ENCODE measurements at places on chromosomes 11 and 22. TPM values are rescaled to one million over a fixed set of nuclear protein-coding genes. Genes with fewer than 3 reads are reported as not detected.

Gene POU2AF3
- total RNA-seq = not detected

Gene HORMAD2
- not detected for total RNA-seq

Gene FAM180B
- not detected for total RNA-seq

Gene SAA1
- total RNA-seq = not detected

Gene SLCO2B1
- total RNA-seq = 1.1 TPM

Gene UBE4A
- total RNA-seq = 44.4 TPM

Gene MUC5B
- total RNA-seq = not detected

- no peak overlapping the region for H3K4me3 ChIP-seq
- no peaks in the 10 kb centered on the region for H3K36me3 ChIP-seq
- H3K4me1 ChIP-seq = no peaks in the 10 kb centered on the region
- H3K27ac ChIP-seq = no peak overlapping the region
- no peak for DNase-seq
These were observed 14.1 kb upstream of the SYT8 start for GRCh38 chr11:1820463-1821325.

DNA sequence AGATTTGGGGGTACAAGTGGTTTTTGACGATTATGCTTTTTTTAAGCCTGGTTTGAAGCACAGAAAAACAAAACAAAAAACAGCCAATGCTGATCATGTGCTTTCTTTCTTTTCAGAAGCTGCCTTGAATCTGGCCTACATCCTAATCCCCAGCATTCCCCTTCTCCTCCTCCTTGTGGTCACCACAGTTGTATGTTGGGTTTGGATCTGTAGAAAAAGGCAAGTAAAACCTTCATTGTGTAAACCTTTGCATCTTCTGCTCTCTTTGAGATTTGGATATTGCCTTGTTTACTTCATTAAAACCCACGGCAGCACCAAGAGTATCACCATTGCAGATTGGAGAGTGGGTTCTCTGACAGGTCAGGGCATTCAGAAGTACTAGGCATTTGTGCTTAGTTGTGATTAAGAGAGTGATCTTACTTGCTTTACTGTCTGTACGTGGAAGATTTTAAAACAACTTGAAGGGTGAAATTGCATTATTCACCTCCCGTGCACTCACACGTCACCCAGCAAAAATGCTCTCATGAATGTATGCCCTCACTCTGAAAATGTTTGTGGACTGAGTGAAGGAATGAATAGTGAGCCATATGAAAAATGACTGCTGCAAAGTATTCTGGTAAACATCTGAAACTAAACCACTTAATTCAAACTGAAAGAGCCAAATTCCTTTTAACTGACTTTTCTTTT is 17.0 kb downstream of the LAYN start:
- H3K4me3 ChIP-seq = no peak overlapping the region
- peaks cover 38% of the 10 kb centered on the region for H3K36me3 ChIP-seq
- H3K27me3 ChIP-seq = no peaks in the 10 kb centered on the region
- DNase-seq = no peak
- no peak overlapping the region for H3K27ac ChIP-seq
- no peaks in the 10 kb centered on the region for H3K4me1 ChIP-seq

GRCh38 chr22:41491374-41492100 is 22.6 kb downstream of the ACO2 start:
- no peak overlapping the region for H3K27ac ChIP-seq
- peaks cover 4% of the 10 kb centered on the region for H3K36me3 ChIP-seq
- DNase-seq = no peak
- H3K4me1 ChIP-seq = peaks cover 5% of the 10 kb centered on the region
- H3K27me3 ChIP-seq = no peaks in the 10 kb centered on the region

GRCh38 chr11:84384731-84385130 is 1098.6 kb upstream of the CCDC90B start:
- no peaks in the 10 kb centered on the region for H3K36me3 ChIP-seq
- no peak overlapping the region for H3K27ac ChIP-seq
- no peak for DNase-seq
- no peak overlapping the region for H3K4me3 ChIP-seq
- no peaks in the 10 kb centered on the region for H3K27me3 ChIP-seq

- H3K4me1 ChIP-seq = no peaks in the 10 kb centered on the region
- no peak overlapping the region for H3K4me3 ChIP-seq
- no peak for DNase-seq
- H3K27ac ChIP-seq = no peak overlapping the region
- H3K36me3 ChIP-seq = no peaks in the 10 kb centered on the region
These were observed 99.2 kb downstream of the BBOX1 start for GRCh38 chr11:27139742-27140367.

DNA sequence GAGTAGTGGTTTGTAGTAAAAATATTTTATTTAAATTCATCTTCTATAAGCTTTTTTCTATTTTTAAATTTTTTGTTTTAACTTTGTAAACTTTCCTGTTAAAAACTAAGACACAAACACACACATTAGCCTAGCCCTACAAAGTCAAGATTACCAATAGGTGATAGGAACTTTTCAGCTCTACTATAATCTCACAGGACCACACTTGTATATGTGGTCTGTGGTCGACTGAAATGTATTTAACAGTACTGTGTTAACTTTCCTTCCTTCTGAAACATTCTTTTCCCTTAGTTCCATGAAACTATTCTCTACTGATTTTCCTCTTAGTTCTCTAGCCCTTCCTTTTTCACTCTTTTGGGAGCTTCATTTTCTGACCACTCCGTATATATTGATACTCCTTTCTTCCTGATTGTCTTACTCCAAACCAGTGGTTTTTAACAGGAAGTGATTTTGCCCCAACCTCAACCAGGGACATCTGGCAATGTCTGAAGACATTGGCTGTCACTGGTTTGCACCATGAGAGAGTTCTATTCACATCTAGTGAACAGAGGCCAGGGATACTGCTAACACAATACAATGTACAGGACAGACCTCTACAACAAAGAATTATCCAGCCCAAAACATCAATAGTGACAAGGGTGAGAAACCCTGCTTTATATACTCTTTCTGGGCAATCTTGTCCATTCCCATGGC is 8.8 kb downstream of the ZW10 start:
- H3K27me3 ChIP-seq = no peaks in the 10 kb centered on the region
- DNase-seq = no peak
- H3K36me3 ChIP-seq = peaks cover 28% of the 10 kb centered on the region
- H3K27ac ChIP-seq = peak overlapping the region; percentile 54
- H3K4me3 ChIP-seq = peak overlapping the region; percentile 20

DNA sequence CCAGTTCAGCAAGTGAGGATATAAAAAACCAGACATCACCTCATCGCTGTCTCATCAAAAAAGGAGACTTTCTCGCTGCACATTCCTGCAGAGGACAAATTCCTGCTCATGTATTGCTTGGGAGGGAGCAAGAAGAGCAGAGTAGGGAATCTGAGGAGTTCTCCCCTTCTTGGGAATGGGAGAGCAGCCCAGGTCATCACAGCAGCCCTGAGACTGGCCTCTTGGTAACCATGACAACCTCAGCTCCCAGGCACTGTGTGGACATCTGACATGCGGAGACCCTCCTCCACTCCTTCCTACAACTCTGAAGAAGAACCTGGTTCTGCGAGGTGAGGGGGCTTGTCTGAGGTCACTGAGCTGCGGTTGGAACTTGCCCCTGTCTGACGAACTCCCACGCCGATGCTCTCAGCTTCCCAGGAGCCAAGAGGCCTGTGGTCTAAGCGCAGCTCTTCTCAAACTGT is 17.9 kb downstream of the RFPL1 start:
- no peaks in the 10 kb centered on the region for H3K4me1 ChIP-seq
- no peaks in the 10 kb centered on the region for H3K36me3 ChIP-seq
- no peak overlapping the region for H3K27ac ChIP-seq
- H3K27me3 ChIP-seq = peaks cover 2% of the 10 kb centered on the region
- H3K4me3 ChIP-seq = no peak overlapping the region

GRCh38 chr11:46513934-46514342 is 79.9 kb downstream of the AMBRA1 start:
- no peaks in the 10 kb centered on the region for H3K27me3 ChIP-seq
- H3K4me3 ChIP-seq = no peak overlapping the region
- DNase-seq = no peak
- no peak overlapping the region for H3K27ac ChIP-seq

DNA sequence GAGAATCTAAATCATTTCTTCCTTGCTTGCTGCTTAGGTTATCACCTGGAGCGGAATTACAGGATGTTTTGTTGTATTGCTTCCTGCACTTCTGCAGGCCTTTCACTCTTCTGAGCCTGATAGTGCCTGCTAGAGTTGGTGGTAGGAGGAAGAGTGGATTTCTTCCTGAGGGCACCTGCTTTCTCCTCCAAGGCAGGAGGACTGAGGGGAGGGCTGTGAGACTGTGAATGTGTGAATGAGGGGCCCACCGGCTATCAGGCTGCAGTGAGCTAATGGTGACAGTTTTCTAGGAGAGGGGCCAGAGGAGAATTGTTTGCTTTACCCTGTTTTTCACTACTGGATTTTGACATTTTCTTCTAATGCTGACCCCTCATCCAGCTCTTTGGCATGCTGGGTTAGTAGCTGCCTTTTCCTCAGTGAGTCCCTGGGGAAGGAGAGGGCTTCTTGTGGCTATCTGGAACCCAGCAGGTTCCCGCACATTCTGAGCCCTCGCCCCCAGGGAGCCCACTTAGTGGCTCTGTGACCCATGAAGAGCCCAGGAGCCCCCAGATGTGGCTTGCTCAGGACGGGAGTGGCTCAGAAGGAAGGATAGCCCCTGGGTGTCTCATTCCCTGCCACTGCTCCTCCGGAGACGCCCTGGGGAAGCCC is 39.1 kb downstream of the DIXDC1 start:
- H3K4me3 ChIP-seq = peak overlapping the region; percentile 62
- DNase-seq = no peak
- no peak overlapping the region for H3K27ac ChIP-seq
- peaks cover 4% of the 10 kb centered on the region for H3K4me1 ChIP-seq

All from activated naive CD8-positive, alpha-beta T cell treated with anti-CD3 and anti-CD28 coated beads, Interleukin-2, amount 10 ng/mL, durations not matched to agents 7 days and 5 days (primary cell).